Activated CD4-positive, CD25-positive, alpha-beta regulatory T cell treated with anti-CD3 and anti-CD28 coated beads, Interleukin-2, amount 50 U/mL, for 72 hours (primary cell): ENCODE measurements at places on chromosomes 3 and 15.

DNA sequence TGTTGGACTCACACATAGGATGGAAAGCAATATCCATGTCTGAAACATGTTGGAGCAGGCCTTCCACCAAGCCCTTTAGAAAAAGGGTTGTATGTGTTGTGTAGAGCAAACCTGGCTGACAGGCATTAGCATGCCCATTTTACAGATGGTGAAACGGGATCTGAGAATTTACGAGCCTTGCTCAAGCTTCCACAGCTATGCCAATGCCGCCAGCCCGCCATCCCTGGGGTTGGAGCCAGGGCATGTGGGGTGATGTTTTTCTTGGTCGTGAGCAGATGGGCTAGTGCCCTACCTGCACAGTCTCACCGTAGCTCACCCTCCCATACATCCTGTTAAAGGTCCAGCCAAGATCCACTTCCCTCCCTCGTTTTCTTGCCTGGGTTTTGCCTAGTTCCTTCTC is 97.5 kb upstream of the TLE3 start:
- no peak for DNase-seq

DNA sequence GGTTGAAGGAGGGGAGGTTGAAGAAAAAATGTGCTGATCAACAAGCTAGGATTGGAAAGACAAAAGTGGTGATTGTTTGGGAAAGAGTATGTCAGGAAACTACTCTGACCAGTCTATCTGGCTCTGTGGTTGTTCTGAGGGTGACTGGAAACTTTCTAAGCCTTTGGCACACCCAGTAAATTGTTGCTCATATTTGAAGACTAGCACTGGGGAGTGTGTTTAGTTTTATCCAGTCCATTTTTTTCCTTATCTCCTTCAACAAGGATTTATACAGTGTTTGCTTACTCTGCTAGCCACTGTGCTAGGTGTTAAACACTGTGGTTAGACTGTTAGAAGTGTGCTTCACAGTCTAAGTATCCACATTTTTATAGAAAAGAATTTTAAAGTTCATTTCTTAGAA is 28.8 kb downstream of the PPM1L start:
- no peak for DNase-seq

- no peak for DNase-seq
These were observed 13.8 kb downstream of the VPS18 start for GRCh38 chr15:40908095-40908494.

DNA sequence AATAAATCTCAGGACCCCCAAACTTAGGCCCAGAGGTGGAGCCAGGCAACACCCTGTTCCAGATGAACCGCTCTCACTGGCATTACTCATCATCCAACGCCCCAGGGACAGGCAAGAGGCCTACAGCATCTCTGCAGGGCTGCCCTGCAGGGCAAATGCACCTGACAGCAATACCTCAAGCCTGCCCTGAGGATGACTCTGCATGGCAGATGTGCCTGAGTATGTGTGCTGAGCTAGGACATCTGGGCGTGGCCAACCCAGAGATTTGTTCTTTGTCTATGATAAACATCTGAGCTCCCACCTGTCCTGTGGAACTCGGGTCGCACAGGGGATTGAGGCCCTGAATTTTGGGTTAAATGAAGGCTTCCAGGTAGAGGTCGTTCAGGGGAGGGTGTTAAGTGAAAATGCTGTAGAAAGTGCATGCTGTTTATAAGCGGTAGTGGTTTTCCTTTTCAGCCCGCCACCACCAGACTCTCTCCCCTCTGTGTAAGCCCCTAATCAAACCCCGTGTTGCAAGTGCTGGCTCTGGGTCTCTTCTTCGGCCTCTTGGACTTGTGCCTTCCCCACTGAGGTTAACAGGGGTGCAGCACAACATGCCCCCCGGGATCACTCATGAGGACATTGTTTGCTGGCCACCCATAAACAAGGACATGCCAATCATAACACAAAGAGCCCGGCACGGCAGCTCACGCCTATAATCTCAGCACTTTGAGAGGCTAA is 92.3 kb downstream of the ATP10A start:
- no peak for DNase-seq

DNA sequence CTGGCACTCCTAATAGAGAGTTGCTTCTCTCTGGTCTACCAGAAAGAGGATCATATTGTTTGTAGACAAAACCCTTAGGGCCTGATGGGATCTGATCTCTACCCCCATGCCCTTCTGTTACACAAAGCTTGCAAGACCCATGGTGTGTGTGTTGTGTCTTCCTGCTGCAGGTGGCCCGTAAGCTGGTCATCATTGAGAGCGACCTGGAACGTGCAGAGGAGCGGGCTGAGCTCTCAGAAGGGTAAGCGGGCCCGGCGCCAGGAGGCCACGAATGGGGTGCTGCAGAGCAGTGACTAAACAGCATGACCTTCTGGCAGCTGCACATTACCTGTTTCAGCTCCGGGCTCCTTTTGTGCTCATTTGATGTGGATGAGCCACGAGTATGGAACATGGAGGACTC is 18.2 kb downstream of the TPM1 start:
- DNase-seq: no peak

DNA sequence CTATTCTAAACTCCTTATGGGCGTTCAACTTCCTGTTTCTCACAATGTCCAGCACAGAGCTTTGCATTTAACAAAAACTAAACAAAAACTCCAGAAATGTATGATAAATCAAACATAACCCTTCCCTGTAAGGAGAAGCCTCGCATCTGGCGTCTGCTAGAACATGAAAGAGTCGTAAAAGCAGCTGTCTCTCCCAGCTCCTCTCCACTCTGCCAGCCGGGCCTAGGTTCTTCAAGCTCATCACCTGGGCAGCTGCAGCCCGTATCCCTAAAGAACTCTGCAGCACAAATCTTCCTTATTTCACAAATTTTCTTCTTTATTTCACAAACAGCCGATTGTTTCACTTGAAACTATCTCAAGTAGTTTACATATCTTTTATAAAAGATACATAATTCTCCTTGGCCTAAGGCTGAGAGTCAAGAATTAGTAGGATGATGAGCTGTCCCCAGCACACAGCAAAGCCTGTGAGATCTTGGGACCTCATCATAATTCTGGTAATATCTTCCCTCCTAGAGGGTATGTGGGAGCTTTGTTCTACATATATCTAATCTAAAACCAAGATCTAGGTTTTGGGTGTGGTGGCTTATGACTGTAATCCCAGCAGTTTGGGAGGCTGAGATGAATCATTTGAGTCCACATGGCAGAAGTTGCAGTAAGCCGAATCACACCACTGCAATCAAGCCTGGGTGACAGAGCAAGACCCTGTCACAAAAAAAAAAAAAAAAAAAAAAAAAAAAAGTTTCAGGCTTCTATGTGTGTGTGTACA is 35.3 kb downstream of the ANXA2 start:
- no peak for DNase-seq
